ENCODE measurements at places on chromosomes 4 and X.

GRCh38 chrX:132037479-132037993 lies 14.4 kb downstream of the STK26 start:
- DNase-seq, result no peak

GRCh38 chr4:118772081-118772766 lies 63.7 kb downstream of the SEC24D start:
- DNase-seq, result no peak

DNA sequence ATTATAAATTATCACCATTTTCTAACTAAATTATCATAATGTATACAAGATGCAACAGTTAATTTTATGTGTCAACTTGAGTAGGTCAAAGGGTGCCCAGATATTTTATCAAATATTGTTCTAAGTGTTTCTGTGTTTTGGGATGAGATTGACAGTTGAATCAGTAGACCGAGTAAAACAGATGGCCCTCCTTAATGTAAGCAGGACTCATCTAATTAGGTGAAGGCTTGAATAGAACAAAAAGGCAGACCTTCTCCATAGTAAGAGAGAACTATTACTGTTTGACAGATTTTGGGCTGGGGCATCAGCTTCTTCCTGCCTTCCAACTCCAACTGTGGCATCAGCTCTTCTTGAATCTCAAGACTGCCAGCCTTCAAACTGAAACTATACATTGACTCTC lies 185.8 kb downstream of the TRAM1L1 start:
- DNase-seq, result no peak

DNA sequence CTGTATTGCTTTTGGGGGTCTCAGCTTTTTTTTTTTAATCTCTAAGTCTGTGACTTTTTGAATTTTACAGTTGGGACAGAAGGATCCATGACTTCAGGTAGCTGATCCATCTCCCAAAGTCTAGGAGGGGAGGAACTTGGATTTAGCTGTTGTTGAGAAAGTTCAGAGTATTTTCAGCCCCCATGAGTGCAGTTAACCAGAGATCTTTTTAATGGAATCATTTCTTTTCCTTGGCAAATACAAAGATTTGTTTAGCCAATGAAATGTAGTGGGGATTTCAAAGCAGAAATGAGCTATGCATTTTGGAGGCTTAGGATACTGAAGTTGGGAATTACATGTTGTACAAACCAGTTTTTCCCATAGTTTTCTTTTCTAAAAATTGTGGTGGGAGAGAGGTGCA lies 18.1 kb downstream of the FNIP2 start:
- DNase-seq, result no peak

DNA sequence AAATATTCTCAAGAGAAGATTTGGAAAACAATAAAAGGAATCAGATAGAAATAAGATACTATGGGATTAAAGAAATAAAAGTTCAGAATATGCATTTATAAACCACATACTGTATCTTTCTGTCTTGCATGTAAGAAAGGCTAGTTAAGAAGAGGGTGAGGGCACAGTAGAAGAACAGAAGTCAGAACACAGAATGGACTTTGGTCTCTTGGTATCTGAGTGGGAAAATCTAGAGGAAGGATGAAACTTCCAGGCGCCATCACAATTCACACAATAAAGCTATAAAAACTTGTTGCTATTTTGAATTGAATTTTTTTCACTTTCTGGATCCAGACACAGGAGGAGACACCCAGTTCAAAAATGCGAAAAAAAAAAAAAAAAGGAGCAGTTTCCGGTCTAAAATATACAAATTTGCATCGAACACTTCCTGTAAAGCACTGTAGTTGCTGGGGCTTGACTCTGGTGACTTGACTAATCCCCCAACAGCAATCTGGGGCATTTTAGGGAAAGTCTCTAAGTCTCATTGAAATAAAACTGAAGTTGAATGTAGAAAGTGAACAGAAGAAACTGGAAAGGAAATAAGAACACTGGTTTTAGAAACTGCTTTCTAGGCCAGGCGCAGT lies 8.1 kb upstream of the NAAA start:
- DNase-seq, result no peak

DNA sequence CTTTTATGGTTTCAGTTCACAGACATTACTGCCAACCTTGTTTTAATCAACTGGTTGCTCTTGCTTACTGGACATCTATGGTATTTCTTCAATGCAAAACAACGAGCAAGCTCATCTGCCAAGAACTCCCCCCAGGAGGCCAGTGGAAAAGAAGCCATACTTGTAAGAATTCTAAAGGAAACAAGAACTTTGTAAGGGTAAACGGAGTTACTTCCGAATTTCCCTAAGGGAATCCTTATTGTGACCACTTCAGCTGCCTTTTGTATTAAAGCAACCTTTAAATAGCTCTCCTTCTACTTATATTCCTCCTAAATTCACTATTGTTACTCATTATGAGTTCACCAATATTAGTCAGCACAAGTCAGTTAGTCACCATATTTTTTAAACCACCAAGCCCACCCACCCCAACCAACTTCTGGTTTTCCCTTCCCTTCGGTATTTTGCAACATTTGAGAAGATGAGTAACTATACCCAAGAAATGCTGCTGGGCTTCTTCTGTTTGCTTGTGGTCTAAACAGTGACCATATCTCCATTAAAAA lies 602.8 kb upstream of the DIPK2B start:
- peak; percentile 44 for DNase-seq
